ENCODE measurements at places on chromosomes 7 and 10. TPM values are rescaled to one million over a fixed set of nuclear protein-coding genes. Genes with fewer than 3 reads are reported as not detected.

The CFAP43 gene
- total RNA-seq: 0.69 TPM

The ZNF488 gene
- total RNA-seq: 8.7 TPM

The PAPOLB gene
- 0.27 TPM for total RNA-seq

The GPR26 gene
- 0.05 TPM for total RNA-seq

The GRM3 gene
- 1.5 TPM for total RNA-seq

The CALML5 gene
- 0.23 TPM for total RNA-seq

The NXPH1 gene
- 0.27 TPM for total RNA-seq

- DNase-seq: no peak
Measured at GRCh38 chr10:63267414-63268148, 134.5 kb downstream of the NRBF2 start.

DNA sequence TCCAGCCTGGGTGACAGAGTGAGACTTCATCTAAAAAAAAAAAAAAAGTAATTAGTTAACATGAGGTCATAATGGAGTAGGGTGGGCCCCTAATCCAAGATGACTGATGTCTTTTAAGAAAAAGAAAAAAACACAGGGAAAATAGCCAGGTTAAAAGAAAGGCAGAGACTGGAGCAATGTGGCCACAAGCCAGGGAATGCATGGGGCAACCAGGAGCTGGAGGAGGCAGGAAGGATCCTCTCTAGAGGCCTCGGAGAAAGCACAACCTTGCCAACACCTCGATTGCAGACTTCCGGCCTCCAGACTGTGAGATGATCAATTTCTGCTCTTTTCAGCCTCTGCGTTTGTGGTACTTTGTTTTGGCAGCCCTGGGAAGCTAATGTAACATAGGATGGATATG, 121.5 kb downstream of the ITIH5 start:
- DNase-seq: no peak

GRCh38 chr7:128353189-128353588, 8.3 kb downstream of the PRRT4 start:
- DNase-seq: no peak

- DNase-seq: no peak
Measured at GRCh38 chr7:74561898-74562613, 95.5 kb upstream of the GTF2I start.

DNA sequence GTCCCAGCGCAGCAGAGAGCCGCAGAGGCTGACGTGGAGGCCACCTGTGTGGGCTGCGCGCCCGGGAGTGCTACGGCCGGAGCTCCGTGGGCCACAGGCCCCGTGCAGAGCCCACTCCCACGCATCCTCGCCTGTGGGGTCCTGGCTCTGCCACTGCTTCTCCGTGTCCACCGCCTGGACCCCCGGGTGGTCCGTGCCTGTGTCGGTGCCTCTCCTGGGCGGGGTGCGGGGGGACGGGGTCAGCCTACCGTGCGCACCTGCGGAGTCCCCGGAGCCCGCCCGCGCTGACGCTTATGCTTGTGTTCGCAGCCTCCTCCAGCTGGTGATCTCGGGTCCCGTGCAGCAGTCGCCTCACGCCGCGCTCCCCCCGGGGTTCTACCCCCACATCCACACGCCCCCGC, 7.8 kb upstream of the ZNF853 start:
- no peak for DNase-seq

DNA sequence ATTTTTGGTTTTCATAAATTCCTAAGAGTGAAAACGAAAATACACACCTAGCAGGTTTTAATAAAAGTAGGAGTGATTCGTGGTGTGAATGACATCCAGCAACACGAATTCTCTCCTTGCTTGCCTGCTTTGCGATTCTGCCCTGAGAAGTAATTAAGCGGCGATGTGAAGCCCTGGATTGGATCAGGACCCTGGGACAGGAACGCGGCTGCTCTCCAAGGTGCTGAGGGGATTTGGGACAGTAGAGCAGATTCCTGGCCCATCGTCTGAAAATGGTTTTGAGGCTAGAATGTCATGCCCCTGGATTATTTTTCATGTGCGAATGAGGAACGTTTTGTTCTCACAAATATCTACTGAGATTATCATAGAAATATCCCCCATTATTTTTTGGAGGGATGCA, 7.8 kb downstream of the NPS start:
- peak; percentile 81 for DNase-seq

DNA sequence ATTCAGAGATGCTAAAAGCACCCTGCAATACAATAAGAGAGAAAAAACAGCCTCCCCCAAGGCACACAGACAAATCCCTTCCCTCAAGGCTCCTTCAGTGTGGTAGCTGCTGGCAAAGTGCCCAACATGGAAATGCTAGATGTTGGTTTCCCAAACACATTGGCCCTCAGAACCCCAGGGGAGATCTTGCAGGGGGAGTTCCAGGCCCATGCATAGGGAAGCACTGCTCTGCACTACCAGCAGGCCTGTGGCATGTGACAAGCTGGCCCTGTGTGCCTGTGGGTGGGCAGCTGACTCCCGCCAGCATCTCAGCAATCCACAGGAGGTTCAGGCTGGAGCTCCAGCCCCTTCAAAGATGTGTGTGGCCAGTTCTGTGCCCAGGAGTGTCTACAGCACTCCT, 16.8 kb upstream of the CSGALNACT2 start:
- no peak for DNase-seq

DNA sequence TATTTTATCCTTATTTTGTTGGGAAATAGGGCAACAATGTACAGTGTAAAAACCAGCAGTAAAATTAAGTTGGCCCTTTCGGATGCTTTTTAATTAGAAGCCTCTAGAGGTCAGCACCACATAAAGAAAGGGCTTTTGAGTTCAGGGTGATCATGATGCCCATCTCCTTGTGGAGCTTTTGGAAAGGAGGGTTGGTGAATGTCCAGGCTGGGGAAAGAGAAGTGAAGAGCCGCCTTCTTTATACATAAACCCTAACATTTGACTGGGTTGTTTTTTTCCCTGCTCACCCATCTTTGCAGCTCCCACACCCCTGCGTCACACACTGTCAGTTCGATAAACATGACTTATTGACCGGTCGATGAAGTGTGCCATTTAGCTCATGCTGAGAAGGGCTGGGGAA, 29.8 kb downstream of the MTURN start:
- DNase-seq: no peak

Data from WTC11 (cell line).